ENCODE measurements at places on chromosomes 7 and 10. TPM values are rescaled to one million over a fixed set of nuclear protein-coding genes. Genes with fewer than 3 reads are reported as not detected.

The GRID2IP gene
- polyA plus RNA-seq = 0.25 TPM

The CPA5 gene
- not detected for polyA plus RNA-seq

DNA sequence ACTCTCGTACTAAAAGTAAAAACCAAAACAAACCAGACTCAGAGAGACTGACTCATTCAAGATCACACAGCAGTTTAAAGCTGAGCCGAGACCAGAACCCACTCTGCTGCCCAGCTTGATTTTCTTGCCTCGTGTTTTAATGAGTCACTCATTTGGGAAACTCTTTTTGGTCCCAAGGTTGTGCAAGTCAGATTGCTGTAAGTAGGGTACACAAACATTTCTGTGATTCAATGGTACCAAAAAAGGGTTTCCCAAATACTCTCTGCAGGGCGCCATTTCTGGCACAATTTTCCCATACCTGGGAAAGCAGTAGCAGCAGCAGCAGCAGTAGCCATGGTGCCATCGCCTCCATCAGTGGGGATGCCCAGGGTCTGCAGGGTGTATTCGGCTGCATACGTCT lies 69.9 kb downstream of the ASAH2B start:
- DNase-seq = no peak

The WIPF3 gene
- polyA plus RNA-seq = 3.4 TPM

GRCh38 chr10:68586606-68587305 lies 26.6 kb downstream of the TET1 start:
- DNase-seq = no peak
